Activated CD4-positive, alpha-beta T cell treated with anti-CD3 and anti-CD28 coated beads, Interleukin-2, amount 50 U/mL, for 48 hours (primary cell): ENCODE measurements at places on chromosomes 16 and 17.
A peak's percentile ranks its signal among the peaks of the same experiment; 100 is the strongest.

DNA sequence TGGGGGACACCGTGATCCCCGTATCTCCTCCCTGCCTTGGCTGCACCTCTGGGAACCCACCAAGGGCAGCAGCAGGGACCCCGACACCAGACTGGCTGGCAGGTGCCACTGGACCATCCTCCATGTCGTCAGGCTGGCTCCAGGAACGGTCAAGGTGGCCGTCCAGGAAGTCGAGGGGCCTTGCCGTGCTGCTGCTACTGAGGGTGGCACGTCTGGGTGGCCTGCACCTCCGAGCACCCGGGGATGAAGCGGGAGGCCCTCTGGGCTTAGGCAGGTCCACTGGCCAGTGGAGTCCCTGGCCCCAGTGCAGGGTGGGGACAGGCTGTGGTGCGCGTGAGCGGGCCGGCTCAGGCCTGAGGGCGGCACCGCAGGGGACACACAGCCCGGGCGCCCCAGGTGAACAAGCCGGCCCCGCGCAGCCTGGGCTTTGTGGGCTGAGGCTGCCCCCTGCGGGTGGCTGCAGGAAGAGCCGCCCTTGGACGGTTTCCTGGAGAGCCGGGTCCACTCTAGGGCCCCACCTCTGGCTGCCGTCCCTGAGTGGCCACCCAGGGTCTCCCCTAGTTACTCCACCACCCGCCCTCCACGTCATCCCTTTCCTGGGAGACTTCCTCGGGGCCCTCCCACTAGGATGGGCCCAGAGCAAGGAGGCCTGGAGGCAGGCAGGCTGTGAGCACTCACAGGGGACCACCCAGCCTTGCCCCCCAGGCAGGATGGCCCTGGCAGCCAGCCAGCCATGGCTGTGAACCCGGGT lies 42.8 kb upstream of the ZC3H18 start:
- peak; percentile 69 for DNase-seq

DNA sequence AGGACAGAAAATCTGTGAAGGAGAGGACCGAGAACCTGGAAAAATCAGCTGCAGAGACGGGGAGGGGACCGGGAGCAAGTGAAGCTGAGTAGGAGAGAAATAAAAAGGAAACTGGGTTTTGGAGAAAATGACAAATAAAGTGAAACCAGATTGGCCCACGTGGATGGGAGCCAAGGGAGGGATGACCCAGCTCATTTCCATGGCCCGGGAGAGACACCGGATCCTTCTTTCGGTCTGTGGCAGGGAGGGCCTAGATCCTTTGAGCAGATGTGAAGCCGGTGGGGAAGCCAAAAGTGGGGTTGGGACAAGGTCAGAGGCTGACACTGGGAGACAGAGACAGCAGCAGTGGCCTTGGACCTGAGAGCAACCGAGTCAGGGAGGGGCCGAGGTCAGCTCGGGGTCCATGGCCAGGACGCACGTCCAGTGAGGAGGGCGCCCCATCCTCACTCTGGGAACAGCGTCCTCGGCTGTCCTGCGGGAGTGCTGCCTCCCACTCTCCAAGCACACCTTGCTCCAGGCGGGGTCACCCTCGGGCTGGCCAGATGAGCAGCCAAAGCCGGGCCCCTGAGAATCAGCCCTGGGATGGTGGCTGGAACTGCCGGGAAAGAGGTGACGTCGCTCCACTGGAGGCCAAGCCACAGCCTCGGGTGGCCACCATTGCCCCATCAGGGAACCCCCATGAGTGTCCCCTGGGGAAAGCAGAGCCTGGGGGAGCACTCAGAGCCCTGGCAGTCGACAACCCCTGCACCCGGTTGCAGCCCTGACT lies 50.8 kb upstream of the CDR2 start:
- DNase-seq: no peak

GRCh38 chr16:28298511-28298878 lies 6.2 kb downstream of the SBK1 start:
- no peak for DNase-seq

- DNase-seq: no peak
Observed at GRCh38 chr17:75900691-75901533, 3.8 kb downstream of the MRPL38 start.

GRCh38 chr16:82011199-82011641 lies at the start of gene SDR42E1:
SDR42E1 (minus strand) TSS chr16:82011470; CDS start chr16:82000858, 10,612 bp downstream.
- DNase-seq: peak; percentile 46

DNA sequence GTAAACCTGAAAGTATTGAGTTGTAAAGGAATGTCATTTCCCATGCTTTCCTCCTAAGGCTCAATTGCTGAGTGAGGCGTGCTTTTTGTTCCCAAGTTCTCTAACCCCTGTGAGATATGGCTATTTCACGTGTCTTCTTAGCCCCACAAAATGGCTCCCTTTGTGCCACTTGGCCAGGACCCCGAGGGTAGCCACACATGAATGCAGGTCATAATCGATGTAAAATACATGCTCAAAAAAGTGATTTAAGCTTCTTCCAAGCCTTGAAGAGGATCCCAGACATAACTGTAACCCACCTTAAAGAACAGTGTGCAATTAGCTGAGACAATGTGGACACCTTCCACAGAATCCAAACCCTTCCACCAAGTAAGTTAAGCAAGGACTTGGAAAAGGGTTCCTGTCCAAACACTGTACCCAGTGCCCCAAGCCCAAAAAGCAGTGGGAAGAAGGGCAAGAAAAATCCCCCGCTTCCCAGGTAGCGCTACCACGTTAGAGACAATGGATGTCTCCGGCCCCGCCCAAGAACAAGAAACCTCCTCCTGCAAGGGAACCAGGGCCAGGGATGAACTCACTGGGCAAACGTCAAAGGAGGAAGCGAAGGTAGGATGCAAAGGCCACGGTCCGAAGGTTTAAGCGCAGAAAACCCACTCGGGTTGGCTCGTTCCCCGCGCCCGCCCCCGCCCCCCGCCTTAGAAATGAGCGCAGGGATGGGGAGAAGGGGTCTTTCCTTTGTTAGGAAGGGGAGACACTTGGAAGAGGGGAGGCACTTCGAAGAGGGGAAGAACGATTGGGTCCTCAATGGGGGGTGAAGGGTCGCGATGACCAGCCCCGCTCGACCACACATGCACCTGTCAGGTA lies 1.2 kb downstream of the JPT1 start:
- DNase-seq: peak; percentile 41

GRCh38 chr16:24829153-24829552 lies 16.6 kb upstream of the SLC5A11 start:
- no peak for DNase-seq

- DNase-seq: no peak
Observed at GRCh38 chr17:12605222-12605621, 60.5 kb upstream of the MYOCD start.

GRCh38 chr17:17120701-17121100 lies 78.4 kb downstream of the MPRIP start:
- DNase-seq: no peak

GRCh38 chr17:76432712-76433336 lies 20.1 kb downstream of the UBE2O start:
- DNase-seq: no peak

GRCh38 chr17:17841601-17842025 lies 4.8 kb upstream of the SREBF1 start:
- DNase-seq: no peak

DNA sequence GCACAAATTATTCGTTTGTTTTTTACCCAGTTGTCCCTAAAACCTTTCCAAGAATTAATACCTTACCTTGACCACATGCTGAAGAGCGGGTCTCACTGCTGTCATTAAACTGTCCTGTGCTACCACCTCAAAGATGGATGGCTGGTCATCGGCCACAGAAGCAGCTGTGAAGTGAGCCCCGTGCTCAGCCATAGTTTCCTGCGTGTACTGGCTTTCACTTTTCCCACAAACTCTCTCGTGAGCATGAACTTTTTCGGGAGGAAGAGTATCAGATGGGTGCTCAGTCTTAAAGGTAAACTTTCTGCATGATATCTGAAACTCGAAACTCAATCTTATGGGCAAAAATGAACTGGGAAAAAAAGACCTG lies 558 bp downstream of the PEX12 start:
- DNase-seq: no peak

- no peak for DNase-seq
Observed at GRCh38 chr17:38585056-38585917, 20.5 kb downstream of the SRCIN1 start.

- no peak for DNase-seq
Observed at GRCh38 chr16:1828645-1829410, 1.8 kb downstream of the FAHD1 start.

- DNase-seq: no peak
Observed at GRCh38 chr16:13305019-13305755, 403.8 kb downstream of the SHISA9 start.

- DNase-seq: no peak
Observed at GRCh38 chr17:50861822-50862528, 4.2 kb downstream of the TOB1 start.

GRCh38 chr16:84069540-84069939 lies 26.9 kb upstream of the SLC38A8 start:
- DNase-seq: no peak

DNA sequence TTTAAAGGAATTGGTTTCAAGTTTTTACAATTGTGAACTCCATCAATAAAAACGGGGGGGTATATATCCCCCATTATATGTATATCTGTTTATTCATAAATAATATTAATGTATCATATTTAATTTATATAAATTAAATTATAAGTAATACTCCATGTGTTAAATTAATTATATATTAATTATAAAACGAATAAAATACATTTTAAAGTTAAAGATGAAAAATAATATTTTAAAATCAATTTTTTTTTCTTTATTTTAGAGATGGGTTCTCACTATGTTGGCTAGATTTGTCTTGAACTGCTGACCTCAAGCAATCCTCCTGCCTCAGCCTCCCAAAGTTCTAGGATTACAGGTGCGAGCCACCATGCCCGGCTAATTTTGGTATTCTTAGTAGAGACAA lies 17.4 kb upstream of the PSMD11 start:
- DNase-seq: no peak

DNA sequence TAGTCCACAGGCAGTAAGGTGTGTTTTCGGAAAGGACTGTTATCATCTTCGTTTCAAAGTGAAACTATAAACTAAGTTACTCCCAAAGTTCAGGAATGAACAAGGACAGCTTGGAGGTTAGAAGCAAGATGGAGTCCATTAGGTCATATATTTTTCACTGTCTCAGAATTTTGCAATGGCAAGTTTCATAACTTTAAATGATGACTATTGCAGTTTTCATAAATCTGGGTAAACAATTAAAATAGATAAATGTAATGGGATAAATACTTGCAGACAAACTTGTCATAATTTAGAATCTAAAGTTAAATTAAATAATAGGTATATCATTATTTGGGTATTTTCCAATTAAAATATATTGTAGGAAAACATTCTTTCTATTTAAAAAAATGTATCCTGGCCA lies 14.7 kb upstream of the TRIM25 start:
- no peak for DNase-seq

DNA sequence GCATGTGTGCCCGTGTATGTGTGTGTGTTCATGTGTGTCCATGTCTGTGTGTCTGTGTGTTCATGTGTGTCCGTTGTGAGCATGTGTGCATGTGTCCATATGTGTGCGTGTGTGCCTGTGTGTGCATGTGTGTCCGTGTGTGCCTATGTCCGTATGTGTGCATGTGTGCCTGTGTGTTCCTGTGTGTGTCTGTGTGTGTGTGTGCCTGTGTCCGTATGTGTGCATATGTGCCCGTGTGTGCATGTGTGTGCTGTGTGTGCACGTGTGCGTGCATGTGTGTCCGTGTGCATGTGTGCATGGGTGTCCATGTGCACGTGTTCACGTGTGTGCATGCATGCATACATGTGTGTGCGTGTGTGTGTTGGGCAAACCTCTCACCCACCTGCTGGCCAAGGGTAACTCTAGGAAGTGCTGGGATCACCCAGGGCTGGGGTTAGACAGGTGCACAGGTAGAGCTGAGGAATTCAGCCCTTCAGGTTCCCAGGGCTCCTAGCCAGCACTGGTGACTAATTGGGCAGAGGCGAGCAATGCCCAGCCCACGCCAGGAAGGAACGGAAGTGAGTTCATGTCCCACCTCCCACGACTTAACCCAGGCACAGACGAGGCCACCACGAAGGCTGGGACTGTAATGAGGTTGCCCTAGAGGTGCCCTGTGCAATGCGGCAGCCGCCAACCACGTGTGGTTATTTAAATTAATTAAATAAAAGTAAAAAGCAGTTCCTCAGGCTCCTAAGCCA lies 8.2 kb upstream of the CSNK1D start:
- DNase-seq: peak; percentile 77

GRCh38 chr16:89732918-89733242 lies 11.5 kb downstream of the ZNF276 start:
- DNase-seq: no peak

DNA sequence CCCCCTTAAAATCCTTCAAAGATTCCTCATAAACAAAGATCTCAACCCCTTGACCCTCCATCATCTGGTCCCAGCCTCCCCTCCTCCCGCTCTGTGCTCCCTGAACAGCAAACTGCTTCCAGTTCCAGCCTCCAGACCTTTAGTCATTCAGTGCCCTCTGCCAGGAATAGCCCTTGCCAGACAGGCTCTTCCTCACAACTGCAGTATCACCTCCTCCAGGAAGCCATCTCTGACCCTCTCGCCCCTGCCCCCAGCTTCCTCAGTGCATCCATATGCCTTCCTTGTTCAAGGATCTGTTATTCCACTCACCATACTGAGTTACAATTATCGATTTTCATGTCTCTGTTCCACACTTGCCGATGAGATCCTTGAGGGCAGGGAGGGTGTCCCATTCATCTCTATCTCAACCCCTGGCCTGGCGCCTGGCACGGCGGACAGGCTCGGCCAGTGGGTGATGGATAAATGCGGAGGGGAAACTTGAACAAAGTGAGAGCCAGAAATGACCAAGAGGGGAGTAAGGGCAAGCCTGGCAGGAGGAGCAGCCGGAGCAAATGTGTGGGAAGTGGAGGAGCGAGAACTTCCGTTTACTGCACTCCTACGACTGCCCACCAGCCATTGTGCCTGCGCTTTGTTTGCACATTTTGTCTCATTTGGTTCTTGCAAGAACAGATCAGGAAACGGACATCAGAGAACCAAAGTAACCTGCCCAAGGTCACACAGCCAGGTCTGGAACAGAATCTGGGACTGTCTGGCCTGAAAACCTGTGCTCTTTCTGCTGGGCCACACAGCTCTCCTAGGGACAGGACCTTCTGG lies 2.0 kb upstream of the NXPH3 start:
- DNase-seq: no peak

GRCh38 chr16:65875381-65876055 lies 491.0 kb upstream of the CDH5 start:
- DNase-seq: no peak

- peak; percentile 93 for DNase-seq
Observed at GRCh38 chr17:78356101-78356713, 3.7 kb downstream of the SOCS3 start.

- DNase-seq: peak; percentile 75
Observed at GRCh38 chr17:3911271-3912053, 4.8 kb downstream of the P2RX1 start.

GRCh38 chr16:19560078-19560477 lies 4.6 kb downstream of the VPS35L start:
- DNase-seq: no peak
